ENCODE measurements at places on chromosomes 3 and 15. TPM values are rescaled to one million over a fixed set of nuclear protein-coding genes. Genes with fewer than 3 reads are reported as not detected.
A peak's percentile ranks its signal among the peaks of the same experiment; 100 is the strongest.

TGM4 gene
- total RNA-seq, result not detected

TERB2 gene
- total RNA-seq, result not detected

GOLGA8N gene
- 6.0 TPM for total RNA-seq

SPINT1 gene
- 29.7 TPM for total RNA-seq

MRAS gene
- total RNA-seq, result 16.3 TPM

GPR176 gene
- 8.1 TPM for total RNA-seq

TM4SF1 gene
- total RNA-seq, result 60.5 TPM

SLC24A5 gene
- total RNA-seq, result not detected

PPP2R3A gene
- total RNA-seq, result 3.4 TPM

ITGA11 gene
- not detected for total RNA-seq

A4GNT gene
- not detected for total RNA-seq

STRIT1 gene
- total RNA-seq, result not detected

MAP4 gene
- 27.6 TPM for total RNA-seq

DNA sequence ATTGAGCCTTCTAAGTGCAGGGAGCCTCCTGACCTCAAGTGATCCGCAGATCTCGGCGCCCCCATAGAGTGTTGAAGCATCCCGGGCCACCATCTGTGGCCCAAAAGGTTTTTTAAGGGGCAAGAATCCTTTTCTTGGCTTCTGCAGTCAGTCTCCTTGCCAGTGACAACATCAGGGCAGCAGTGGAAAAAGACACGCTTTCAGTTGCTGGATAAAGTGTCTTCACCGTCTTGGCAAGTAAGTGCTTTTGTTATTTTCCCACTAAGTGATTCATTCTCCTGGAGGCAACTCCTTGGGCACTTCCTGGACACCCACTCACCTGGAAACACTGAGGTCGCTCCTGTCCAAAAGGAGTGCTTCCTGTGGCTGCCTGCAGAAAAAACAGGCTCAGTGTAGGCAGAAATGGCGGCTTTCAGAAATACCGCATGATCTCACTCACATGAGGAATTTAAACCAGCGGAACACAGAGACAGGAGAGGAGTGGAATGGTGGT lies 71.7 kb upstream of the ABHD2 start:
- DNase-seq, result peak; percentile 73

- no peak for DNase-seq
These were observed 150.8 kb upstream of the BHLHE40 start for GRCh38 chr3:4828279-4829030.

GRCh38 chr3:96007650-96008195 lies 806.7 kb upstream of the EPHA6 start:
- DNase-seq, result no peak

GRCh38 chr15:45399381-45400212 lies 21.3 kb upstream of the GATM start:
- DNase-seq, result peak; percentile 42

- DNase-seq, result peak; percentile 3
These were observed 151.6 kb upstream of the UBE2E2 start for GRCh38 chr3:23051240-23052140.

- DNase-seq, result peak; percentile 41
These were observed 9.2 kb upstream of the RFC4 start for GRCh38 chr3:186815435-186815834.

DNA sequence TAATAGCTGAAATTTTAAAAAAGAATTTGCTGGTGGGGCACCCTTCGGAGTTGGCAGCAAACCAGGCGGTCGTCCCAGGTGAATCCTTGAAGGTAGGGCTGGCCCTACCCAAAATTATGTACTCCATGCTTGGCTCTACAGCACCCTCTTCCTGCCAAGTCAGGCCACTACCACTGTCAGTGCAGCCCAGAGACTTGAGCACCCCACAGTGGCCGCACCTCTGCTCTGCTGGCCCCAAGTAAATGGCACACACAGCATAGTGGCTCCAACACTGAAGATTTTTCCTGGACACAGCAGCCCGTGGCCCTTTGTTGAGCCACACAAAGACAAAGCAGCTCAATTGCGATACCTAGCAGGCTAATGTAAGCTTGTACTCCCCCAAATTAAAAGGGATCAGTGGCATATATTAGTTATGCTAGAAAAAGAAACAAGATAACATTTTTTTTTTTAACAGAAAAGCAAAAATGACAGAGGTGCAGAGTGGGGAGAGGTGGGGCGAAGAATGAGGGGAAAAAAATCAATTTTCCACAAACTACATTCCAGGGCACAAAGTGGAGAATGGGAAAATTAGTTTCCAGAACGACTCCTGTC lies 250.5 kb downstream of the UACA start:
- no peak for DNase-seq

- no peak for DNase-seq
These were observed 7.5 kb downstream of the PTX3 start for GRCh38 chr3:157443905-157444796.

- peak; percentile 32 for DNase-seq
These were observed 452 bp downstream of the TMEM158 start for GRCh38 chr3:45225465-45226205.

GRCh38 chr3:46829699-46830208 lies 33.5 kb downstream of the MYL3 start:
- no peak for DNase-seq

GRCh38 chr3:3192286-3192675 lies 12.8 kb upstream of the CRBN start:
- DNase-seq, result no peak

- peak; percentile 53 for DNase-seq
These were observed 81.4 kb downstream of the ARNT2 start for GRCh38 chr15:80485370-80486164.

DNA sequence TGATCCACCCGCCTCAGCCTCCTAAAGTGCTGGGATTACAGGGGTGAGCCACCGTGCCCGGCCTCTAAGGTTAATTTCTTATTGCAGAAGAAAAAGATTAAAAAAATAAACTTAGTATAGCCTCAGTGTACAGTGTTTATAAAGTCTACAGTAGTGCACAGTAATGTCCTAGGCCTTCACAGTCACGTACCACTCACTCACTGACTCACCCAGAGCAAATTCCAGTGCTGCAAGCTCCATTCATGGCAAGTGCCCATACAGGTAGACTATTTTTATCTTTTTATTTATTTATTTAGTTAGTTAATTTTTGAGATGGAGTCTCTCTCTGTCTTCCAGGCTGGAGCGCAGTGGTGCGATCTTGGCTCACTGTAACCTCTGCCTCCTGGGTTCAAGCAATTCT lies 3.2 kb upstream of the FLNB start:
- peak; percentile 49 for DNase-seq

- DNase-seq, result peak; percentile 31
These were observed 459.4 kb downstream of the GBE1 start for GRCh38 chr3:81302045-81302444.

- no peak for DNase-seq
These were observed 100.3 kb downstream of the MYLK start for GRCh38 chr3:123783811-123784210.

DNA sequence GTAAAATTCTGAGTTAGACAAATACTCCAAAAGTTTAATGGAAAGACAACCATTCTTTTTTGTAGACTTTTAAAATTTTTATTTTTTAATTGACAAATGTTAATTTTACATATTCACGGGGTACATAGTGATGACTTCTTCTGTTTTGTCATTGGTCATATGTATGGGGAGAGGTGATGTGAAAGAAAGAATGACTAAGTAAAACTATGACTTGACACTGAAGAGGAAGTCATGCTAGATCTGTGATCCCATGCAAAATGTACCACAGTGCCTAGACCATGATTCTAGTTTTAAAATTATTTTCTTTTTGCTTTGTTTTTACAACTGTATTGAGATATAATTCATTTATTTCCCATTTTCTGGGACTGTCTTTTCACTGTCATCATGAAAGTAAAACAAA lies 281.6 kb downstream of the MBNL1 start:
- DNase-seq, result no peak

GRCh38 chr15:44729408-44730127 lies 6.8 kb upstream of the TRIM69 start:
- no peak for DNase-seq

GRCh38 chr3:142087676-142088075 lies 61.7 kb downstream of the TFDP2 start:
- peak; percentile 19 for DNase-seq

- DNase-seq, result no peak
These were observed 436.5 kb upstream of the WNT5A start for GRCh38 chr3:55923626-55924025.

DNA sequence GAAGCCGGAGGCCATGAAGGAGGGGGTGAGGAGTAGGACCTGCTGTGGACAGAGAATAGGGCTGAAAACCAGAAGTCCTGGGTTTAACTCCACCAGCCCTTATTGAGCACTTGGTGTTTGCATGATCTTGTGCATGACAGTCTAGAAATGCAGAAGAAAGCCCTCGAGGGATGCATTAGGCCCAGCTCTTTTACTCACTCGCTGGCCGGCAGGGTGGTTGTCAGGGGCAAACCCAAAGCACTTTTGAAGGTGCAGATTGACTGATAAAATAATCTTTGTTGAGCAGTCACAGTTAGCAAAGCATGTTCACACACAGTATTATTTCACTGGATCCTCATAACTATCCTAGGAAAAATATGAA lies 55.3 kb downstream of the CORO2B start:
- no peak for DNase-seq

GRCh38 chr3:156311431-156311830 lies 191.1 kb downstream of the KCNAB1 start:
- DNase-seq, result no peak

GRCh38 chr15:38614621-38615020 lies 50.0 kb upstream of the RASGRP1 start:
- DNase-seq, result no peak

- no peak for DNase-seq
These were observed 44.4 kb upstream of the RSL24D1 start for GRCh38 chr15:55241186-55241585.

DNA sequence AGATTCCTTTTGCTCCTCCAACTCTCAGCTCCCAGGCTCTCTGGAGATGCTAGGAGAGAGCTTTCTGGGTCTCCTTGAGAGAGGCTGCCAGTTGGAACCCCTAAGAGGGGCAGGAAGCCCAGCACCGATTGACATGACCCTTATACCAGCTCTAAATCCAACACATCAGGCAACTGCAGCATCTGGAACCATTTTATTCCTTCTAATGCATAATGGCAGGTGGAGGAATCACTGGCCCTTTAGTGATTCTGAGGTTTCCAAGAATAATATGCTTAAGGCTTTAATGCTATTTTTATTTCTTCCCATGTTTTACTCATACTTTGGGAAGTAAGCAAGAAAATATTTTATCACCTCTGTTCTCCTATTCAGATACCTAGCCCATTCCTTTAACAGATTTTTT lies 60.3 kb upstream of the TEX264 start:
- no peak for DNase-seq

DNA sequence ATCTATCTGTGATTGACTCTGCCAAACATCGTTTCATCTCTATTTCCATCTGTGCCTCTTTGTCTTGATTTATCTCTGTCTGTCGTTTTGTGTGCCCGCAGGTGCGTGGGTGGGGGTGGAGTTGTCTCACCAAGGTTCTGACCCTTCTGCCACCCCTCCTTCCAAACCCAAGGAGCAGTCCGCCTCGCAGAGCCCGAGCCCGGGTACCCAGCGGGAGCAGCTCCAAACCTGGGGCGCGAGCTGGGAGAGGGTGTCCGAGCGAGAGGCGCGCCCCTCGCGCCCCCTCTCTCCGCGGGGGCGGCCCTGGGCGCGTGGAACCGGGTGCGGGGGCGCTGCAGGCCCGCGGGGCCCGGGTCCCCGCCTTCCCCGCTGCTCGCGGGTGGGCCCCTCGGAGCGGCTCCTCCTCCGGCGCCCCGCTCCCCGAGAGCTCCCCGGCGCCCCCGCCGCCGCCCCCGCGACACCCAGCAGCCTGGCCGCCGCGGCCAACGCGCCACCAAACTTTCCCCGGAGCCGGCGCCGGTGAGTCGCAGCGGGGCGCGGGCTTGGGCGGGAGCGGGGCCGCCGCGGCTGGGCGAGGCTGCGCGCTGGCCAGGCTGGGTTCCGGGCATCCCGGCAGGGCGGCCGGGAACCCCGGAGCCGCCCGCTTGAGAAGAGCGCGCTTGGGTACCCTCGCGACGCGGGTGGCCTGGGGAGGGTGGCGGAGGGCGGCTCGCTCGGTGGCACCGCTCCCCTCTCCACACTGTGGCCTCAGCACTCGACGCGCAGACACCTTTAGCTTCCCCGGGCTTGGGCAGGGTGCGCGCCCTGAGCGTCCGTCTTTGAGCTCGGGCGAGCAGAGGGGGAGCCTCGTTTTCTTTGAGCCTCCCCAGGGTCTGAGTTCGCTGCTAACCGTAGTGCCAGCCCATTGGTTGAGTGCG lies at the start of gene HRH1:
Gene HRH1 (plus strand): TSS at position 458 of the 917 bp plus-strand sequence. CDS start 104,545 bp downstream, outside the sequence.
- DNase-seq, result no peak

DNA sequence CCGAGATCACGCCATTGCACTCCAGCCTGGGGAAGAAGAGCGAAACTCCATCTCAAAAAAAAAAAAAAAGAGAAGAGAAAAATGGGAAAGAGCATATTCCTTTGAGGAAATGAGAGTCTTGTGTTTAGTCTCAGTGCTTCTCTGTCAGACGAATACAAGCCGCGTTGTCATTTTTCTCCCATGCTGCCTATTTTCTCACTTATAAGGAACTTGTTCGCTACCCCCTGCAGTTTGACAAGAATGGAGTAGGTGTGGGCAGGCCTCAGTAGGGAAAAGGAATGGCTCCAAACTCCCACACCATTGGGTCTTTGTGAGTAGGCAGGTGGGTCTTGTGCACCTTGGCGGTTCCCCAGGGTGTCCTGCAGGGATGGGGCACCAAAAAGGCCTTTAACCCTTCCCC lies 6.5 kb downstream of the GPR160 start:
- DNase-seq, result no peak

GRCh38 chr3:37321377-37321781 lies 147.0 kb upstream of the LRRFIP2 start:
- DNase-seq, result no peak

- DNase-seq, result no peak
These were observed 94.2 kb downstream of the THRB start for GRCh38 chr3:24400450-24400849.

- DNase-seq, result no peak
These were observed 13.5 kb upstream of the LINGO1 start for GRCh38 chr15:77646104-77646694.

Measured in Caki2 (cell line).